Ureter (tissue), 1 donor: ENCODE measurements at places on chromosomes 1 and 21. TPM values are rescaled to one million over a fixed set of nuclear protein-coding genes. Genes with fewer than 3 reads are reported as not detected.

DNA sequence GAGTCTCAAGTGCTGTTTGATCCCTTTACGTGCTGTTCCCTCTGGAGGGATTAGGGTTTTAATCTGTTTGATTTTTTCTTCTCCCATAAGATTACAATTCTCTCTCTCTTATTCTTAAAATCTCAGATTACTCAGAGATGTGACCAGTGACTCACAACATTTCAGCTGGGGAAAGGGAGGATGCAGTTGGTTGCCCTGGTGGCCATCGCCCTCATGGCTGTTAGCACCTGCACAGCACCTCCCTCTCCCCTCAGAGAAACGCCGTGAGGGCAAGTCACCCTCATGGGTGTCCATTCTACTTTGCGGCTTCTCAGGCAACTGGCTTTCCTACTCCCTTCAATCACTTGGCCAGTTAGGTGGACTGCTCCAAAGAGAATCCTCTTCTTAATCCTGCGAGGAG is 42.4 kb upstream of the KCNA3 start:
- DNase-seq, result no peak

DNA sequence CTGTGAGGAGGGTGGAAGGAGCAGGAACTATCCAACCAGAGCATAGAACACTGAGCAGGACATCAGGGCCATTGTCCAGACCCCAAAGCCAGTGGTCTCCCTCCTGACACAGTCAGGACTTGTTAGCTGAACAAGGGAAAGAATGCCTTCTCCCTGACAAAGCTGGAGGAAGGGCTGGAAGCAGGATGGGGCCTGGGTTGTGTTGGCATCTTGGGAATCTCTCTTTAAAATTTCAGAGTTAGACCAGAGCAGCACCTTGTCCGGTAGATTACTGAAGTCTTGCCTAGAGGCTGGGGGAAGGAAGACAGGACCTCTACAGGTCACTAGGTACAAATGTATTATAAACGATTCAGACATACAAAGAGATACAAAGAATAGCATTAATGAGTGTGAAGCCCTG is 35.0 kb upstream of the ATP2B4 start:
- no peak for DNase-seq

- peak; percentile 39 for DNase-seq
These were observed 26.2 kb downstream of the RNF187 start for GRCh38 chr1:228513236-228513900.

GRCh38 chr1:56189946-56190805 is 389.2 kb downstream of the PLPP3 start:
- DNase-seq, result no peak

DNA sequence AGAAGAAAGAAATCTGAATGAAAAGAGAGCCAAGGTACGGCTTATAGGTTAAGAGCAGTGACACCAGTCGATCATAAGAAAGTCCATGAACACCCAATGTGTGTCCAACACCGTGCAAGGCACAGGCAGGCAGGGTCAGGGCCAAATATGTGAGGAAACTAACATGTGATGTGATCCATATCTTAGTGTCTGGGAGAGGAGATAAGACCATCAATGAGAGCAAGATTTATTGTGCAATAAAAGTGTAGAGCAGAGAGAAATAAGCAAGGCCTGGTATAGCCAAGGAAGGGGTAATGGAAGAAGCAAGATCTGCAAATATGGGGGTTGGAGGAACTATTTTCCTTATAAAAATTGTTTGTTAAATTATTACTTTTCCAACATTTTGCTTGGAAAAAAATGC is 198.8 kb downstream of the CRB1 start:
- DNase-seq, result no peak

- no peak for DNase-seq
These were observed 34.0 kb upstream of the HSD17B7 start for GRCh38 chr1:162756523-162756922.

DNA sequence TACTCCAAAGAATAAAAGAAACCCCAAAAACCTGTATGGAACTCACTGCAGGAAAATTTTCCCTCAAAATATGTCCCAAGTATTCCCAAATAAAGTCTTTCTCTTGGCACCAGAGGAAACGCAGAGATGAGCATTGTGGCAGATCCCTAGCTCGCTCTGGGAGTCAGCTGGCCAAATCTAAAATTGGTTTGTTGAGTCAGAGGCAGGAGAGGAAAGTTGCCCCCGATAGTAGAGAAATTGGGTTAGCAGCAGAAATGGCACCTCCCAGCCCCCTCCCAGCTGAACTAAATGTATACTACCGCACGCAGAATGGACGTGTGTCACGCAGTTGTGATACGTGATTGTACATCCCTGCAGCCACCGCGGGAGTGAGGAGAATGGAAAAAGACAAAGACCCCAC is 39.9 kb upstream of the TARBP1 start:
- DNase-seq, result no peak

GRCh38 chr1:10217748-10218441 is 7.5 kb downstream of the KIF1B start:
- no peak for DNase-seq

Gene KCNE2
- not detected for total RNA-seq

Gene TPTE
- not detected for total RNA-seq

Gene LCE1B
- total RNA-seq, result not detected

Gene PERM1
- total RNA-seq, result 0.10 TPM
